ENCODE measurements at places on chromosomes 5 and 9.

DNA sequence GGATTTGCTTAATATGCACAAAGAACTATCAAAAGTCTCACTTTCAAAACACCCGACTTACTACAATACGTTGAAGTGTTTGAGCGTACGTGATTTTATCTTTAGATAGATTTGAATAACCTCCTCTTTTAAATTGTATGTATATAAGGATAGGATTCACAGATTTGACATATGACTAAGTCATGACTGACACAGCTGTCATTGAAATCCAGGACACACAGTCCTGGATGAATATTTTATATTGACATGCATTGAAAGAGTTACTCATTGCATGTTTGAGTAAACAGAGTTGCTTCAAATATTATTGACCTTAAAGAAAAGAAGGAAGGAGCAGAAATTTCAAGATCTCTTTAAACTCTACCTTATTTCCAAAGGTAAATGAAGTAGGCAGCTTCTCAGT lies 3.3 kb downstream of the MUSK start:
- no peak for DNase-seq

- no peak for DNase-seq
These were observed 56.6 kb downstream of the WWC1 start for GRCh38 chr5:168348084-168348414.

DNA sequence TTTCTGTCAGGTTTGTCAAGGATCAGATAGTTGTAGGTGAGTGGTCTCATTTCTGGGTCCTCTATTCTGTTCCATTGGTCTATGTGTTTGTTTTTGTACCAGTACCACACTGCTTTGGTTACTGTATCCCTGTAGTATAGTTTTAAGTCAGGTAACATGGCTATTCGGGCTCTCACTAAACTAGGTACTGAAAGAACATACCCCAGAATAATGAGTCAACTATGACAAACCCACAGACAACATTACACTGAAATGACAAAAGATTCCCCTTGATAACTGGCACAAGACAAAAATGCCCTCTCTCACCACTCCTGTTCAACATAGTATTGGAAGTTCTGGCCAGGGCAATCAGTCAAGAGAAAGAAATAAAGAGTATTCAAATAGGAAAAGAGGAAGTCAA lies 535.3 kb upstream of the CYLC2 start:
- DNase-seq = no peak

- no peak for DNase-seq
These were observed at the start of gene UBE2QL1 for GRCh38 chr5:6448622-6449464. Gene UBE2QL1, plus strand, starts transcription at chr5:6448859. Its CDS starts 35 bp downstream, at chr5:6448894.

DNA sequence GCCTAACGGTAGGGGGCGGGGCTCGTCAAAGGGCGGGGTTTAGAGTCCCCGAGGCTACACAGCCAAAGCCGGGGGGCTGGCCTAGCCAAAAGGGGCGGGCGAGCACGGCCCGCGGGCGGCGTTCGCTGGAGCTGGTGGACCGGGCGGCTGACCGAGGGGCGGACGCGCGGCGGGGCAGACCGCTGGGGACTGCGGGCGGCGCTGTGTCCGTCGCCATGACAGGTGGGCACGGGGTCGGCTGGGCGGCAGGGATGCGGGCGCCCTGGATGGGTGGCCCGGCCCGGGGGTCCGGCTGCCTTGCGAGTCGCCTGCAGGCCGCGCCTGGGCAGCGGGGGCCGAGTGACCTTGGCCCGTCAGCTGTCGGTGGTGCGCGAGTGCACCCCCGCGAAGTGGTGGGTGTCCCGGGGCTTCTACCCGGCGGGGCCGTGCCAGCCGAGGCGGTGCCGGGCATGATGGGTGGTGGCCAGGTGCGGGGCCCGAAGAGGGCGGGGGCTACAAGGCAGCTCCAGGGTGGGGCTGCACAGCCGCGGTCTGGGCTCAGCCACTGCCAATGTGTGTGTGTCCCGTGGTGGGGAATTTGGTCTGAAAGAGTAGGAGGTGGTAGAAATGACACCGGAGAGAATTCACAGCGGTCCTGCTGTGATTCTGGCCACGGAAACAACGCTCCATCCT lies at the start of gene CARD19:
Gene CARD19, plus strand, starts transcription at position 87 of the 672 bp plus-strand sequence. Its CDS starts 129 bp downstream, at position 216.
- no peak for DNase-seq

DNA sequence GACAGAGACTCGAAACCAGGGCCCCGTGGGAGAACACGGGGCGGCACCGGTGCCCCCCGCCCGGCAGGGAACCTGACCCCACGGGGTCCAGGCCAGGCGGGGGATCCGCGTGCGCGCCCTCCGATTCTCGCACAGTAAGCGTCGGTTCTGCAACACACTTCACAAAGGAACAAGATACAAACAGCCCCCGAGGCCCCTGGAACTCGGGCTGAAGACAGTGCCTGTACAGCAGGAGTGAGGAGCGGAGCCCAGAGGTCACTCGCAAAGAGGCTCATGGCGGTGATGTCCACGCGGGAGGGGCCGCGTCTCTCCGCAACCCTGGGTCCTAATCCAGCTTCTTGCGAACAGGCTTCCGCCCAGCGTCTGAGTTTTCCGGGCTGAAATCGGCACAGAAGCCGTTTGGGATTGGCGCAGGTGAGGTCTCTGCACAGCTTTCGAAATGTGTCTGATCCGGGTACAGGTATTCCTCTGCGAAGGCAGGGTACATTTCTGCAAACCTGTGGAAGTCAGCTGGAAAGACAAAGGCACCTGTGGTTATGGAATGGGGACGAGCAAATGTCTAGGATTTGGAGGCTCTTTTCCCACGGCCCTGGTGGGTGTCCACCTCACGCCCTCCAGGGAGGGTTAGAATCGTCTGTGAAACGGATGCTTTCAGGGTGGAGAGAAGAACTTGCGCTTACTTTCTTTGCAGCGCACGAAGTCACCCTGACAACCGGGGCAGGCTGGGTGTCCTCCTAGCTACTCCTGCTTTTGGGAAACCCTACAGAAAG lies 18.3 kb upstream of the SLC6A3 start:
- no peak for DNase-seq

- DNase-seq = no peak
These were observed 104.8 kb upstream of the CLINT1 start for GRCh38 chr5:157963761-157964160.

DNA sequence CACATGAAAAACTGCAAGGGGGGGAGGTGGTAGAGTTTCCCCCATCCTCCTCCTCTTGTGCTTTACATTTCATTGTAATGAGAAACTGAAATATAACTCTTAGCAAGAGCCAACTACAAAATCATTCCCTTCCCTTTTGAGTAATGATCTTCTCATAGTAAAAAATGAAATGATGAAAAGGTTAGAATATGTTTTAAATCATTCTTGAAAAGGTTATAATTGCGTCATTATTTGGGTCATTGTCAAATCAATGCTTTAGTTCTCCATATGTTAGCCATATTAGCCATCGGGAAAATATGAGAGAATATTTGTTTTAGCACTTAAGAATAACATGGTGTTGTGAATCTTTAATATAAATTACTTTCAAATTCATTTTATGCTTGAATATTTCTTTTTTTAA lies 1185.0 kb upstream of the CDH18 start:
- DNase-seq = no peak

- DNase-seq = no peak
These were observed 386.2 kb upstream of the SLC30A5 start for GRCh38 chr5:68707575-68707974.

DNA sequence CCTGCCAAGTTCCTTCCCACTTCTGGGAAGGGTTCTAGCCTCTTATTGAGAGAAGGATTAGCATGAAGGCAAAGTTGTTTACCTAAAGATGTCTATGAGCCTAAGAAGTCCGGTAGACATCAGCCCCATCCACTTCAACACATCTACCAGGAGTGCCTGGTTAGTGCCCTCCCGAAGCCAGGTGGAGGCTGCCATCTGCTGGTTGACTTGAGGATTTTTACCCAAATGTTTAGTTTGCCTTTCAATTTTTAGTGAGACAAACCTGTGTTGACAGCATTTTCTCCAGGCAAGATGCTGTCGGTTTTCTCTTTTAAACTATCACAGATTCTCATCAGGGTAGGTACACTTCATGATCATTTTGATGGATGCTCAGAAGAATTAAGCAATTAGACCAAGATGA lies 83.6 kb upstream of the TNFSF8 start:
- DNase-seq = no peak

DNA sequence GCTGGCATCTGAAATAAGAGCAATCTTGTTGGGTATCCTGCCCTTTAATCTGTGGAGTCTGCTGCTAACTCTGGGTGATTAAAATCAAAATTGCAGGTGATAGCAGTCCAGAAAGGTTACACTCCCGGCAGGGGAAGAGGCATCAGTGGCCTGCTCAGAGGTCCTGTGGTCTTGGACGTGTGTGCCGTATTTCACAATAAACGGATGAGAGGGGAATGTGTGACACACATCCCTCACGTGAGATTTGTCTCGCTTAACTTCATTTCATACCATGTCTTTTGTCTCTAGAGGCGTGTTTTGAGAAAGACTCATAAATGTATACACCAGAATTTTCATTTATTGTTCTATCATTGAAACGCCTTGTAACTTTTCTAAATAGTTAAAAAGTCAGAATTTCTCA lies 36.6 kb downstream of the FAM240B start:
- no peak for DNase-seq

DNA sequence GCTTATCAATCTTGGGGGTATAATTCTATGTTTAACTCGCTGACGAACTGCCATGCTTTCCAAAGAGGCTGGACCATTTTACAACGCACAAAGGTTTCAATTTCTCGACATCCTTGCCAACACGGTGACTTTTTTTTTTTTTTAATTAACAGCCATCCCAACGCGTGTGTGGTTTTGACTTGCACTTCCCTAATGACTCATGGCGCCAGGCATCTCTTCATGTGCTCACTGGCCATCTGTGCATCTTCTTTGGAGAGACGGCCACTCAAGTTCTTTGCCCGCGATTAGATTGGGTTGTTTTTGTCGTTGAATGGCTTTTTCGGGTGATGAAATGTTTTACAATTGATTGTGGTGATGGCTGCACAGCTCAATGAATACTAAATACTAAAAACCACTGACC lies 12.5 kb upstream of the CARD9 start:
- no peak for DNase-seq

DNA sequence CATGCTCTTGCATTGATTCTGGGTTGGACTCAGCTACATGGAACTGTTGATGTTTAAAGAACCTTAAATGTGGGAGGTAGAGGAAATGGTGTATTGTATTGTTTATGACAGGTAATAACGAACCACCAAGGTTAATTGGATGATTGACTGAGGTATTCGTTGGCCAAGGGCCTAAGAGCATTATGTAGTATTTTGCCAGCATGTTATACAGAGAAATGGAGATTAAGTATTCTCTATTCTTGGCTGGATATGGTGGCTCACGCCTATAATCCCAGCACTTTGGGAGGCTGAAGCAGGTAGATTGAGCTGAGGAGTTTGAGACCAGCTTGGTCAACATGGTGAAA lies 59.0 kb upstream of the CDK20 start:
- no peak for DNase-seq

- no peak for DNase-seq
These were observed 1.0 kb downstream of the NREP start for GRCh38 chr5:111755942-111756381.

DNA sequence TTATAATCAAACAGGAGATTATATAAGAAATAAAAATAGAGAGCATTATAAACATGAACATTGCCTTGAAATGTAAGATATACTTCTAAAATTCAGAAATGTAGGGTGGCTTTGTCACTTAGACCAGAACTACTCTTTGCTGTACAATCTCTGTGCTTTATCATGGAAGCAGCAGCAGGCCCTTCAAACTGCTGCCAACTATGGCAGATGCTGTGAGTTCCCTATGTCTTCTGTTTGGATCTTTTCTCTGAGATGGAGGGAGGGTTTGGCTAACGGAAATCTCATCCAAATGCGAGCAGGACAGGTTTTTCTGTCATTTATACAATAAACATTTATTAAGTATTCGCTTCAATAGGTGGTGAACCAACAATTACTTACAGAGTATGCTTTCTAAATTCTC lies 34.8 kb upstream of the RICTOR start:
- DNase-seq = no peak

DNA sequence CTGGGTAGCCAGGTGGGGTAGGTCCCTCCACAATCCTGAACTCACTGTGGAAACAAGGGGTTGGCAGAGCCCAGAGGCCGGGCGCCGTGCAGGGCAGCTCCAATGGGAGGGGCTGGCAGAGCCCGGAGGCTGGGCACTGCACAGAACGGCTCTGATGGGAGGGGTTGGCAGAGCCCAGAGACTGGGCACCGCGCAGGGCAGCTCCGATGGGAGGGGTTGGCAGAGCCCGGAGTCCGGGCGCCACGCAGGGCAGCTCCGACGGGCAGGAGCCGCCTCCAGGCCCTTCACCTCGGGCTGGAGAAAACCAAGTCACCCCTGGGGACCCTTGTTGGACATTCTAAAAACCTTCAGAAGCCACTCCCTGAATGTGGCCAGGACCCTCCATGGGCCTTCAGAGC lies 9.3 kb downstream of the NACC2 start:
- no peak for DNase-seq

DNA sequence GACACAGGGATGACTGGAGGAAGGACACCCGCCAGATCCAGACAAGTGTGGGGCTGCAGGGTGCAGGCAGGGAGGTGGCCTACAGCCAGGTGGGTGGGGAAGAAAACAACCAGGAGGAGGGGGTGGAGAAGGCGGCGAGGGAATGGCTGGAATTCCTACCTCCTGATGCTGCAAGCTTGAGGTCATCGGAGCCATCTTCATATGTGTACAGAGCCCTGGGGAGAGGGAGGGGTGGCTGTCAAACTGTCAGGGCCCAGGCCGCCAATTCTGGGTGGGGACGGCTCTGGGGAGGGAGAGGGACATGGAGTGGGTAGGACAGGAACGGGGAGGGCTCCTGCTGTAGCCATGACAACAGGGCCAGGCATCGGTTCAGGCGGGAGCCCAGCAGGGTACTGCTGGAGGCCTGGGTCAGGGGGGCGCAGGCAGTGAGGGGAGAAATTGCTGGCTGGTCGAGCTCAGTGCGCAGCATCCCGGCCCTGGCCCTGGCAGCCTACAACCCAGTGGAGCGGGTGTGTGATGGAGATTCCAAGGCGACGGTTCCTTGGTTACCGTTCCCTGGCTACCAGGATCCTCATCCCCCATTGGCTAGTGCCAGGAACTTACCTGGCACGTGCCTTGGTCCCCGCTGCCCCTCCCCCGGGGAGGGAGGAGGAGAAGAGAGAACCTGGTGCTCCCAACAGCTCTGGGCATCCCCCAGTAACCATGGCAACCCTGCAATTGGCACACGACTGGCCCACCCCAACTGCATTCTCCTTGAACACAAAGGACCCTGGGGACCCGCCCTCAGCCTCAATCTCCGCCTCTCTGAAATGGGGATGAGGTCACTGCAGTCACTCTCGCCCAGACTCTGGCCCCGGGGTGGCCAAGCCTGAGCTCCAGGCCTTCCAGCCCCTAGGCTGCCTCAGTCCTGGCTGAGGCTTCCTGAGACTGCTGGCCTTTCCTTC lies 4.5 kb downstream of the DBN1 start:
- no peak for DNase-seq

- DNase-seq = no peak
These were observed 45.3 kb downstream of the FBXW11 start for GRCh38 chr5:171961117-171961516.

- no peak for DNase-seq
These were observed 170.2 kb downstream of the GAPVD1 start for GRCh38 chr9:125431741-125432271.

GRCh38 chr9:134258828-134259546 lies 67.3 kb upstream of the RXRA start:
- no peak for DNase-seq

GRCh38 chr5:110925398-110925797 lies 146.1 kb upstream of the TSLP start:
- DNase-seq = no peak

- no peak for DNase-seq
These were observed 757 bp downstream of the CDC26 start for GRCh38 chr9:113274474-113275156.

- no peak for DNase-seq
These were observed 125.3 kb upstream of the RASEF start for GRCh38 chr9:83188277-83188676.

All from cortex of kidney (tissue), 1 donor.